ENCODE measurements at places on chromosomes 3 and 15.

GRCh38 chr15:65862682-65863081 lies 6.6 kb upstream of the RAB11A start:
- DNase-seq, result peak; percentile 42

DNA sequence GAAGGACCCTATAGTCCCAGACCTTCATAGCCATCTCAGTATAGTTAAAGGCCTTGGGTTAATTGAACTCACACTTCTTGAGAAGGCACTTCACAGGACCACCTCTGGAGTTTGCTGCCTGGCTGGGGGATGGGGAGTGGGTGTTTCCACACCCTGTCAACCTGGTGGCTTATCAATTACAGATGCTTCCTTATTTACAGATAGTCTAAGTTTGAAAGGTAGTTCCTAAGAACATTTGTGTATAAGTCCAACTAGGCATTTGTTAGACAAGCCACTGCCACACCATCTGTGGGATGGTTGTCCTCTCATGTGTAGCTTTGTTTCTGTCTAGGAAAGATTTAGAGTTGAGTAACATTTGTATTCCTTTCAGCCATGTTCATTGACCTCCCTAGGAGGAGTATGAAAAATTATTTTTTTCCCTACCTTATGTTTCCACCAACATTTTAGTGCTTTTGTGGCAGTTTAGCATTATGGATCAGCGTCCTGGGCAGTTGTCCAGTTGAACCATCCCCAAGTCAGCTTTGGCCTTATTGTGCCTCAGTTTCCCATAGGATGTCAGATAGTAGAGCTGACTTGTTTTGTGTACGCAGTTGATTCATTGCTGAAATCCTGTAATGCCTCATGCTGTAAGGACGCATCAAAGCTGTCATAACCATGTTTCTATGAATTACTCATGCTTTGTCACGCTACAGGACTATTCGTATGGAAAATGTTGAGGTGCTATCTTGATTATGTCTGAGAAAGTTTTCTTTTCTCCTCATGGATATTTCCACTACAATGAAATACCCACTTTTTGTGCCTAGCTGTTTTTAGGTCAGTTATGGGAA lies 21.2 kb upstream of the SIAH2 start:
- DNase-seq, result no peak

- DNase-seq, result peak; percentile 9
Measured at GRCh38 chr15:26889298-26889898, 22.5 kb downstream of the GABRA5 start.

DNA sequence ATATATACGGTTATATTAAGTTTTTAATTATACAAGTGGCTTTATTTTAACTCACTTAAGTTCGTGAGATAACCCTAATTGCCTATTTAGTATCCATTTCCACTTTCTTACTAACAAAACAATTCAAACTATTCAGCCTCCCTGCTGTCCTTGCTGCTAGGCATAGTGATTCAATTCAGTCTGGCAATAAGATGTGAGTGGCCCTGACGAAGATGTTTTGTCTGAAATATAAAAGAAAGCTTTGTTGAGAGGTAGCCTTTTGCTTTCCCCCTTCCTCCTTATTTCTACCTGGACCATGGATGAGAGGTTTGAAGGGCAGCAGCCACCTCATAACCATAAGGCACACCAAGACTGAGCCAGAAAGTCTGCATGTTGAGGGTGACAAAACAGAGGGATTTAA lies 89.3 kb upstream of the TRIM42 start:
- no peak for DNase-seq

GRCh38 chr3:128016502-128016901 lies 35.7 kb upstream of the SEC61A1 start:
- DNase-seq, result no peak

DNA sequence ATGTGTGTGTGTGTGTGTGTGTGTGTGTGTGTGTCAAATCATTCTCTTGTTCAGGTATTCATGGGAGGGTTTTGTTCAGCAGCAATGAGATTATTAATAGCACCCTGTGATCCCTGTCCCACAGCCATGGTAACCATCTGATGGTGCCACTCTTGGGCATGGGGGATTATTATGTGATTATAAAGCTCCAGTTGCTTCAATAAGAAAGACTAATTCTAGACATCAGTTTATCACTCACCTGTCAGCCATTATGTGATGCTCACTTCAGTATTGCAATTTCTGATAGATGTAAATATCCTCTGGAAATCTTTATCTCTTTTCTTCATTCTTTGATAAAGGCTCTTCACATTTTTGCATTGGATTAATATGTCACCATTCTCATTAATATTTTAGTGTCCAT lies 145.9 kb upstream of the POU1F1 start:
- no peak for DNase-seq

- no peak for DNase-seq
Measured at GRCh38 chr15:77455696-77456321, 35.1 kb downstream of the HMG20A start.

GRCh38 chr3:22922317-22922716 lies 280.8 kb upstream of the UBE2E2 start:
- DNase-seq, result no peak

DNA sequence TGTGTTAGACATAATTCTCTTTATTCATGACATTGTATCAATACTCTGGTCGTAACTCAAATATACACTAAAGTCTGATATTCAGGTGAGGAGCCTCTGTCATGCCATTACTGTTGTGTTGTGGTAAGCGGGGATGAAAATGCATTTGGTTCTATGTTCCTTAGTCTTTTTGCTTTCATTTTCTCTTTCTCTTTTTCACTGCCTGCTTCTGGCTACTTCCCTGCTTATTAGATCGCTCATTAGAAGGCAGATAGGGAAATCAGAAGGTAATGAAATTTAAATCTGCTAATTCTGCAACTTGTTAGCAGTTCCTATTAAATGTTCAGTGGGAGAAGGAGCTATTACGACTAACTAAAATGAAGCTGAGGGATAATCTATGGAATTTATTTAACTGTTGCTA lies 345.0 kb downstream of the GRM7 start:
- no peak for DNase-seq

DNA sequence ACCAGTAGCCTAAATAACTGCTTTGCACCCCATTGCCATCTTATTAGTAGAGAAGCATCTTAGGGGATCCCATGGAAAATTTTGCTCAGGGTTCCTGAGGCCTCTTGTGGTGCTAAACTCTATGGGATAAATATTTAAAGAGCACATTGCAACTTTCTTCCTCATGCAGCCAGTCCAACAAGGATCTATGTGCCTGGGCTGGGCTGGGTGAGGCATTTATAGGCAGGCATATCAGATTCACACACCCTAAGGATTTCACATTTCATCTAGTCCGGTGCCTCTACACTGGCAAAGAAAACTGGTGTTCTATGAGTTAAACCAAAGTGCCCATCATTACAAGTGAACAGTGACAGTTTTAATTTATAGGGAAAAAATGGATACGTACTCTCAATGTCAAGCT lies 512.3 kb downstream of the EDEM1 start:
- DNase-seq, result no peak

GRCh38 chr15:90025489-90026033 lies 24.4 kb downstream of the ZNF710 start:
- no peak for DNase-seq

DNA sequence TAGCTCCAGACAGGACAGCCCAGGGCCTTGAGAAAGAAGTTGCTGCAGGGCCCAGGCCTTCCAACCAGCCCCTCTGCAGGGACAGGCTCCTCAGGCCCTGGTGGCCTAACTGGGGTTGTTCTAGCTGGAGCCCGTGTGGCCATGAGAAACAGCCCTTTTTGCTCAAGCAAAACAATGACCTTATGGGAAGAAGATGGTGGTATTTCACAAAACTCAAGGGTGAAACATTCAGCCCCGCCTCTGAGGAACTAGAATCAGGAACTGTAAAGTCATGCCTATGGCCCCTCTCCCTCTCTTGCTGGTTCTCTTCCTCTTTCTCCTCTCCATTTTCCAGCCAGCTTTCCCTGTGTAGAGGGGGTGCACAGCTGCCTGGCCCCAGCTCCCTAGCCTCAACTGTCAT lies 273.3 kb downstream of the RPLP1 start:
- DNase-seq, result no peak

GRCh38 chr3:106008766-106009165 lies 140.0 kb upstream of the CBLB start:
- no peak for DNase-seq

- no peak for DNase-seq
Measured at GRCh38 chr3:194565597-194566190, 67.5 kb downstream of the TMEM44 start.

DNA sequence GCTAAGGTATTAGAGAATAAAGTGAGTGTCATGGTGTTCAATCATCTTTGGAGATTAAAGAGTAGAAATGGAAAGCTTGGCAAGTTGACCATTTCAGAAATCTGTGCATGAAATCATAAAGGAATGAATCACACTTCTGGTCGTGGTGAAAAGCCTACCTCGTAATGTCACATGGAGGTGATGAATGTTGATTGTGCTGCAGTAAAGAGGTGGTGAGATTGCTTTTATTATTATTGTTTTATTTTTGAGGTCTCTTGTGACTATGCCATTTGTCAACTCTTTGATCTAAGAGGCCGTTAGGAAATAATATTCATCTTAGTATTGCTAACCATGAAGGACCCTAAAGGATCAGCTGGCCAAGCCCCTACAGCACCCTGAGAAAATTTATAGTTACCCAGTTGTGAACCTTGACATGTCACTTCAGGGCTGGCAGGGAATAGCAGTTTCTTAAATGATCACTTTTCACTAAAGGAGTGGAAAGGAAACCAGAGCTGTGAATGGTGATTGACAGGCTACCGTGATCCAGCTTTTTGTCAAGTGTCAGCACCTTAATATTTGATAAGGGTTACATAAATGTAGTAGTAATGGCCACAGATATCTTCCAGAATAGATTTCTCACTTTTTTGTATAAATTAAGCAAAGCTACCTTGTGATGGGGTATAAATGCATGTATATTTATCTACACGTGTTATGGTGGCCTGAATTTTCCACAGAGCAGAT lies 203.9 kb downstream of the PTPRG start:
- no peak for DNase-seq

- no peak for DNase-seq
Measured at GRCh38 chr3:193865339-193865738, 270.6 kb upstream of the HES1 start.

DNA sequence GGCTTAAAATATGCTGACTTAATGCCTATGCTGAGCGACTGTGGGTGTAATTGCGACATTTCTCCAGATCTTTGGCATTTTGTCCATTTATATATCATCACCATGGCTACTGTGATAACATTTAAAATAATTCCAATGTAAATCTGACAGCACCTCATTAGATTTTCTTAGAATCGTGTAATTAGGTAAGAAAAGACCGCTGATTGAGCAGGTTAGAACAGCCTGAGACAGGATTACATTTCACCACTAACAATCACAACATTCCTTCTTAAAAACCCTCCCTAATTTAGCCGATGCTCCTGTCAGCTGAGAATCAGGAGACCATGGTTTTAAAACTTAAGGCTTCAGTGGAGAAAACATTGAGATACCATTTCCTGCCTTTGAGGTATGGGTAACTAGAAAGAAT lies 455.3 kb upstream of the PDZRN3 start:
- no peak for DNase-seq

DNA sequence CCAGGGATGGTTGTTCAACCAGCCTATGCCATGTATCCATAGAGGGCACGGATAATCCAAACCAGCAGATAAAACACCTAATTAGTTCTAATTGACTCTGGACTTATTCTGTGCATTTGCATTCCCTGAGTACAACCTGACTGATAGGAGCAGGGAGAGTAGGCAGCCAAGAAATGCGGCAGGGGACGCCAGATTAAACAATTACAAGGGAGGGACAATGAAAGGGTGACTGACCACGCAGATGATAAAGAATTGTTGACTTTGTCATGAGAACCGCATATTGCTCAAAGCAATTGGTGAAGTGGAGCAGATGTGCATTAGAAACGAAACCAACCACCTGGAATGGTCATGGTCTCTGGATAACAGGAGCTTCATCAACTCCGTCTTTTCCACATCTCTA lies 369.1 kb upstream of the FRG2C start:
- DNase-seq, result no peak

- no peak for DNase-seq
Measured at GRCh38 chr15:41115161-41115651, 874 bp downstream of the INO80 start.

DNA sequence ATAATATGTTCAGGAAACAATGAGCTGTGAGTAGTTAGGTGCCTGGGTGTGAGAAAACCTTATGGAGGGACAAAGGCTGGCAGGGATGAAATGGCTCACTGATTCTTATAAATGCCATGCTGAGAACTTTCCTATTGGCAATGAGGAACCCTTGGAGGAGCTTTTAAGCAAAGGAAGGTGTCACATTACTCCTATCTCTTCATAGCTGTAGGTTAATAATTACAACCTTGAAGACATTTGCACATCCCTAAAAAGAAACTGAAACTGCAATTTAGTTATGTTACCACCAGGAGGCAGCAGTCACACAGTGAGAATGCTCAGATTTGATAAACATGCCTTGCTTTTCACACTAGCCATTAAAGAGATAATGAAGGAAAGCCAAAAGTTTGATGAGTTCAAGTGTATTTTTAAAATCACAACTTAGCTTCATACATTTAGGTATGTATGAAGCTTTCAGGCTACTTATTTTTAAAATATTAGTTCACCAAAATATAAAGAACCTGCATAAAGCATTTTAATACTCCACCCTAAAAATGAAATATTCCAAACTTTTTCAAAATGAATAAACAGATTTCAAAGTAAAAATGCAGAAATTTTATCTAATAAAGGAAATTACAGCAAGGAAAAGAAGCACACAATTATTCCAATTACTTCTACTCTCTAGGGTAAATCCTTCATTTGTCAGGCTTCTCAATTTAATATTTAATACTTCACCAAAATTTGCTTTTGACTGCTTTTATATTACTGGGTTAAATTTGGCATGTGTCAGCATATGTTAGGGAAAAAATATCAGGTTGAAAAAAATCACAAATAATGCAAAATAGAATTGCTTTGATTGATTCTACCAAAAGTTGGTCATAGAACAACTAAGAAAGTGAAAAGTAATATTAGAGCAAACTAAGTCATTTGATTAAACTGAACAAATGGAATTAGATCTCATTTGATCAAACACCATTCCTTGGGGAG lies 136.9 kb upstream of the SLC2A2 start:
- no peak for DNase-seq

- peak; percentile 6 for DNase-seq
Measured at GRCh38 chr3:120145542-120146285, 51.5 kb upstream of the GSK3B start.

DNA sequence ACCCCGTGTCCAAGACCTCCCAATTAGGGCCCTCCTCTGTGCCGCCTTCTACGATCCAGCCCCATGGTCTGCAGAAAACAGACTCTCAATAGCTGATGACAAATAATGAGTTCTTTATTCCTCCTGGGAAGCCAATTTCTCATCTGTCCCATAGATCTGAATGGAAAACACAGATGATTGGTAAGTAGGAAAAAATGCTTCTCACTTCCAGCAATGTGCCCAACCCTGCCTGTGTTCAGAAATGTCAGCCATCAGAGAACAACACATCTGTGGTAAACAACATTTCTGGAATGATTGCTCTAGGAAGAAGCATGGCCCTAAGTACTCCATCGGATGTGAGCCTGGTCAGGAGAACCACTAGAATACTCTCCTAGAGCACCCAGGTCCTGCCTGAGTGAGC lies 240.5 kb upstream of the HES1 start:
- DNase-seq, result no peak

DNA sequence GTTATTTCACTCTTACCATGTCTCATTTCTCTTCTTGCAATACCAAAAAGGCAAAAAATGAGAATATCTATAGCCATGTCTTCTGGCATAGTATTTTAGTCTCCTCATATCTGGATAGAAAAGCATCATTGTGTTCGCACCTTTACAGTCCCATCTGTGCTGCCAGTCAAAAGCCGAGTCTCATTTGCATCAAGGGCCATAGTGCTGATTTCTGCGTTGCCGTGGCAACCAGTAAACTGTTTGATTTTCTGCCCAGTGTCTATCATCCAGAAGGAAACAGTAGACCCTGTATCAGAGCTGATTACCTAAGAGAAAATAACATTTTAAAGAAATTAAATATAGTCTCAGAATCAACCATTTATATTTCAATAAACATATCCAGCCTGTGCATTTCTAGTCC lies 86.1 kb upstream of the SERPINI2 start:
- DNase-seq, result no peak

Measured in activated CD4-positive, alpha-beta T cell treated with anti-CD3 and anti-CD28 coated beads for 24 hours (primary cell).